ENCODE measurements at places on chromosomes 1 and 21.

GRCh38 chr1:219507437-219507836 is 105.5 kb downstream of the ZC3H11B start:
- DNase-seq: no peak

GRCh38 chr1:182052355-182052754 is 9.2 kb downstream of the ZNF648 start:
- no peak for DNase-seq

DNA sequence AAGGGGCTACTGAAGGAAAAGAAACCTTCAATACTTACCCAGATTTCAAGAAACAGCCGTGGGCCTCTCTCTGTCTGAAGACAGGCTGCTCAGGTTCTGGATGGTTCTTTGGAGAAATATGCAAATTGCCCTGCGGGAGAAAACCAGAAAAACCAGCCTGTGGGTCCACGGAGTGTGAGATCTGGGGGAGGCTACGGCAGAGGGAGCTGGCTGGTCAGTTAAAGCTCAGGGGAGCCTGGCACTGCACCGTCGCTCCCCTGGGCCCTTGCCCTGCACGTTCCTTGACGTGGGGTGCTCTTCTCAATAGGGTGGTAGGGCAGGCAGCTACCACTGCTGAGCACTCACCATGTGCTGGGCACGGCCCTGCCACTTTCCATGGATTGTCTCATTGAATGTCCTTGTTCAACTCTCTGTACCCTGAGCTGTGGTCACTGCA is 12.7 kb downstream of the TMCO4 start:
- DNase-seq: no peak

GRCh38 chr21:33894736-33895288 is 20.8 kb downstream of the ATP5PO start:
- peak; percentile 69 for DNase-seq

- no peak for DNase-seq
Observed at GRCh38 chr1:45394342-45394741, 54.1 kb upstream of the MUTYH start.

DNA sequence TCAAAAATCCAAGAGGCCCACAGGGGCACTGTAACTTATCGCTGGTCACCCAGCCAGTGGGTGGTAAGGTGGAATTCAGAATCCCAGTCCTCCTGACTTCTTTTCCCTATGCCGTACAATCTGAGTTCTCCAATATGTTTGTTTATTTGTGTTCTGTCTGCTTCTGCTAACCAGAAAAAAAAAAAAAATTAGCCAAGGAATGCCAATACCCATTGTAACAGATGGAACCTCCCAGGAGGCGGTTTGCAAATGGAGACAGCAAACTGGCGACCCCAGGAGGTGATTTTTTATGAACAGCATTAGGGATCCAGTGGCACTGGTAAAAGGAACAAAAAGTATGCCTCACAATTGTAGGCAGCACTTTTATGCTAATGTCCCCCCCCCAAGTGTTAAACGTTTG is 189.0 kb upstream of the FGGY start:
- DNase-seq: no peak

All from SHP77 treated with DMSO at 0.1 percent for 48 hours (cell line).